ENCODE measurements at places on chromosomes 3 and 15. TPM values are rescaled to one million over a fixed set of nuclear protein-coding genes. Genes with fewer than 3 reads are reported as not detected.

DNA sequence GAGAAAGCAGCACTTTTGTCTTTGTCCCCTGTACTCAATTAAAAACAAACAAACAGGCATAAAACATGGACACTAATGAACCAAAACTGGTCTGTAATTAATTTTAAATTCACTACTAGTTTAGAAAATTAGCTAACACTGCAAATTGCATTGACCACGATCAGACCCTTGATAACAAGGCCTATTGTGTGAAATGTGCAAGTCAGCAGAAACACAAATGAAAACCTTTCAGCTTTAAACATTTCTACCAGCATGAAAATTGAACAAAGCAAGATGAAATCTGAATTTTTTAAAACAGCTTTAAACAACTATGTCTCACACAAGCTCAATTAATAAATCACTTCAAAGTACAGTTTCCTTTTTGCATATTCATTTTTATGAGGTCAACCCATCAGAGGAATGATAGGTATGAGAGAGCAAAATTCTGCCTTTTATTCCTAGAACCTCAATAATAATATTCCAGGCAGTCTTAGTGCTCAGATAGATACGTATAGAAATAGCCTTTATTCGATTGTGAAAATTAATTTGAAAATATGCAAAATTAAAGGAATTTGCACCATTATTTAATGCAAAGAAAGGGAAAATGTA is 27.0 kb upstream of the CHMP2B start:
- no peak for DNase-seq

The FHIT gene
- total RNA-seq, result 20.2 TPM

DNA sequence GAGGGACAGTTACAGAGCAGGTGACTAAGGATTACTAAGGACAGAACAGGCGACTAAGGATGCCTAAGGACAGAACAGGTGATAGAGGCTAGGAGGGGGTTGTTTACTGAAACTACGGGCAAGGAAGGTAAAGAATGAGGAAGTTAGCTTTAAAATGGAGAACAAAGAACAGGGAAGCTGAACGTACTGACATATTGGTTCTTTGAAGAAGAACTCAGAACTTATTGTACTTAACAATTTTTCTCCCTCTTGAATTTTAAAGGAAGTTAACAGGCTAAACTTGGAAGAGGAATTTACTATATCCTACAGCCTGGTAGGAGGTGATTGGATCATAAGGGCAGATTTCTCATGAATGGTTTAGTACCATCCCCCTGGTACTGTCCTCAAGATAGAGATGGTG is 290.2 kb downstream of the SHQ1 start:
- no peak for DNase-seq

- no peak for DNase-seq
Observed at GRCh38 chr3:155560135-155560534, 184.7 kb downstream of the PLCH1 start.

GRCh38 chr3:170638988-170639387 is 53.1 kb upstream of the SLC7A14 start:
- DNase-seq, result no peak
